Heart right ventricle (tissue), 16 donors: ENCODE measurements at places on chromosomes 12 and 14.

DNA sequence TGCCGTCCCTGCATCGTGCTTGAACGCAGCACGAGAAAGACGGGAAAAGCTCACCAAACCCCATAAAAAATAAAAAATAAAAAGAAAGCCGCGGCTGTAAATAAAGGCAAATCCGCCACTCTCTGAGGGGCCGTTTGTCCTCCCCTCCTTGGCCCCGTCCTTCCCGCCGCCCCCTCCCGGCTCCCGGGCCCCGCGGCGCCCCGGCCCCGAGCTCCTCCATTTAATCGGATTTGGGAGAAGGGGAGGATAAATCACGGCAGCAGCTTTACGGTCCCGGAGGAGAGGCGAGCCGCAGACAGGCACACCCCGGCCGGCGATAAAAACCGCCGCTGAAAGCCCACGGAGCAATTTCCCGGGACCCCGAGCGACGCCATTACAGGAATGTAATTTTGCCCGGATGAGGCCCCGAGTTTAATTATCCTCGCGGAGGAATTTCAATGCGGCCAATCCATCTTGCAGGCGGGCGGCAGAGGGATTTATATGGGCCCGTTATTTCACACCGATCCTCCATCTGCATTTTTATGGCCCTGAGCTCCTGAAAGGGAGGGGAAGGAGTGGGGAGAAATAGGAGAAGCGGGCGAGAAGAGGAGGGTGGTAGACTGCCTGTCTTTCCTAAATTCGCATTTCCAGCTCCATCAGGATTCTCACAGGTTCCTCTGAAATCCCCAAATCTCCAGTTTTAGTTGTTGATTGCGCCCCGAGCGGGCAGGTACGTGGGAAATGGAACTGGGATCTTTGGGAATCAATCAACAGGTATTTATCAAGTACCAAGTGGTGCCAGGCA lies 1.3 kb upstream of the ATP5MC2 start:
- peak; percentile 20 for DNase-seq

DNA sequence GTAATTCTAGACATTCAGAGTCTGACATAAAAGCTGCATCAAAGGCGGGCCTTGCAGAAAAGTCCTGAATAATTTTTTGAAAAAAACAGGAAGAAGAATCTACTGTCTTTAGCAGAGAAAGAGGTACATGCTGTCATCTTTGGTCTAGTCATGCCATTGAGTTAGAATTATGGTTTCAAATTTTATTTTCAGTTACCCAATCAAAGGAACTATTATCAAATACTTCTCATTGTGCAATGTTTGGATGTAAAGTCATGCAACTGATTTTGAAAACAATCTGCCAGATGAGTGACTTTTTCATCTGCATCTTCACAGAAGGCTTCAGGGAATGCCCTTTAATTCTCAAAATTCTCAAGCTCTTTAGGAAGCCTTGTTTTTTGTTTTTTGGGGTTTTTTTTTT lies 803.5 kb downstream of the FLRT2 start:
- DNase-seq = no peak

- no peak for DNase-seq
These were observed 1217.9 kb downstream of the VRK1 start for GRCh38 chr14:98014851-98015615.

- DNase-seq = no peak
These were observed 31.0 kb downstream of the HCFC2 start for GRCh38 chr12:104095289-104095688.

DNA sequence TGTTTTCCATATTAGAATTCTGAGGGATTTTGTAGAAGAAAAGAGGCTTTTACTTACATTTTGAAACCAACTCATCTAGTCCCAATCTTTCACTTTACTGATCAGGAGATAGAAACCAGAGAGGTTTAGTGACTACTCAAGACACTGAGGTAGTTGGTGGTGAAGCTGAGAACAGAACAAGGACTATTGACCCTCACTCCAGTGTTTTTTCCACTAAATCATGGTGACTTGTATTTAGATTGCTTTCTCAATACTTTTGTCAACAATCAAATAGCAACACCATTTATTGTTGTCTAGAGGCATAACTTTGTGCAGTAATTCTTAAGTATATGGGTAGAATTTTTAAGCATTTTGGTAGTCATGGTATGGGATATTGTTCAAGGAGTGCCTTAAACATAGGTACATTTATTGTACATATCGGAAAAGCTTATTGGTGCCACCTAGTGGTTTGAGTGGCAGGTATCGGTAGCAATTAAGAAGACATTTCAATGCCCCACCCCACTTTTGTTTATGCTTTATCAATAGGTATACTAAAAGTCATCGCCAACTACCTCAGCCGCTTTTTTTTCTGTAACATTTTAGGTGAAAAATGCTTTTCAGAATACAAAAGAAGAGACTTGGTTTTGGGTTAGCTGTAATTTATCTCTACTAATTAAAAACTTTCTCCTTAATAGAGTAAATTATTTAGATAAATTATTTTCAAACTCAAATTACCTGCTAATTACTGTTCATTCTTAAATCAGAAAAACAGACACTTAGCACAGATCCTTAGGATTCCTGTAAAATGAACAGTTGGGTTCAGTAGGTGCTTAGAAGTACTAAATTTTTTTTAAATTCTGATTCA lies 47.3 kb upstream of the PAWR start:
- peak; percentile 18 for DNase-seq

- DNase-seq = no peak
These were observed 3.9 kb downstream of the FLRT2 start for GRCh38 chr14:85533861-85534291.

- DNase-seq = no peak
These were observed 34.2 kb downstream of the BICD1 start for GRCh38 chr12:32140877-32141276.

DNA sequence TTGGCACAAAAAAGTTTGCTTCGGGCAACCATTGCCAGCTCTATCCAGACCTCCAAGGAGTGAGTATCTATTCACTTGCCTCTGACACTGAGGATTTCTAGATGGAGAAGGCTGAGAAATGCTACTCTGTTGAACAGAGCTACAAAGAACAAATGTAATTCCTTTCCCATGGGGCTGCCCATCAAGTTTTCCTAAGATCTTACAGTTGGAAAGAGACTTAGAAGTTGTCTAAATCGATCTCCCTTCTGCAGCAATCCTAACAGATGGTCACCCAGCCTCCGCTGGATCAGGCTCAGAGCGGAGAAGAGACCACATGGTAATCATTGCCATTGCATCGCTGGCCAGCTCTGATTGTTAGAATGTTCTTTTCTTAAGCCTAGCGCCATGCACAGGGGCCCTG lies 110.1 kb upstream of the BCL2L14 start:
- DNase-seq = no peak

- no peak for DNase-seq
These were observed 59.7 kb downstream of the FUT8 start for GRCh38 chr14:65472189-65472588.

- DNase-seq = no peak
These were observed 25.3 kb downstream of the WDR20 start for GRCh38 chr14:102164965-102165364.

DNA sequence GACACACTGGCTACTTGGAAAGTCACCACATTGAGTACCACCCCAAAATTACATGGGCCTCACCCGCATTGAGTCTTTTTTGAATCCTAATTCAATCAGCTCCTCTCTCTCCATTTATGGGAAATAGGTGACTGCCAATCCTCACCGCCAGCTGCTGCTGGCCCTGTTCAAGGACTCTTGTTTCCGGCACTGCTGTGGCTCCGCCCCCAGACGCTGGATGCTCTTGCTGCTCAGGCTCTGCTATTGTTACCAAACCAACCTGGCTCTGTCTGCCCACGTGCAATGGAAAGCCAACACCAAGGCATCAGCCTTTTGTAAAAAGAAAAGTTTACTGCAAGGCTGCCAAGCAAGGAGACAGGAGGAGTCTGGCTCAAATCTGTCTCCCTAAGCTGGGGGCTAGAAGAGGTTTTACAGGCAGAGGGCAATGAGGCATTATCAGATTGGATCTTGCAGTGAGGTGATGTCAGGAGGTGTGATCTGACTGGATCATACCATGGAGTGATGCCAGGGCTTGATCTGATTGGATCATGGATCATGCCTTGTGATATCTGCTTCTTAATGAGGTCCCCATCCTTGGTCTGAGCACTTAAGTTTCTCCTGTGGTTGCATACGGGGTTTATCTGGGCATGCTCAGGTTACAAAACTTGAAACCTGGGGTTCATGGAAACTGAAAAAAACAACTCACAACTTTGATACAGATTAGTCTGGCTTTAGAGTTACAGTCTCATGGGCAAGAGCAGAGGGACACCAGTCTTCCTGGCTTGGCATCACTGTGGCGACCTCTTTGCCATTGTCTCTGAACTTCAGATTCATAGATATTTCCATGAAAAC lies 117.1 kb upstream of the SLC35F4 start:
- DNase-seq = no peak

- DNase-seq = no peak
These were observed 50.6 kb downstream of the SCAF11 start for GRCh38 chr12:45939759-45940158.

DNA sequence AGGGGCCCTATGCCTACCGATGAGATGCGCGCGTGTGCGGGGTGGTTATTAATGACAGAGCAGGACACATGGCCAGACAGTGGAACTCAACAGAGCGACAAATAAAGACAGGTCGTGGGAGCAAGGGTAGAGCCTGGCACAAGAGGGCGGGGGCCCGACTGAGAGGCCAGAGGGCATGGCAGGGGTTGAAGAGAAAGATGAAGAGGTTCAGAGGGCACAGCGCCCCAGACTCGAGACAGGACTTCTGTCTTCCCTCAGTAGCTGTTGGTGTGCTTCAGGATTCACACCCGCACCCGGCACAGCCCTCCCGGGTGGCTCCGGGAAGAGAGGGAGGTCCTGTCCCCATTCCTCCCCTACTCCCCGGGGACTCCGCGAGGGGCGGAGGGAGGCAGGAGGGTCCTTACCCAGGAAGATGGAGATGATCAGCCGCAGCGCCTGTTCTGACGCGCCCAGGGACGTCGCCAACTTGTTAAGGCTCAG lies 366 bp downstream of the LPCAT3 start:
- no peak for DNase-seq

DNA sequence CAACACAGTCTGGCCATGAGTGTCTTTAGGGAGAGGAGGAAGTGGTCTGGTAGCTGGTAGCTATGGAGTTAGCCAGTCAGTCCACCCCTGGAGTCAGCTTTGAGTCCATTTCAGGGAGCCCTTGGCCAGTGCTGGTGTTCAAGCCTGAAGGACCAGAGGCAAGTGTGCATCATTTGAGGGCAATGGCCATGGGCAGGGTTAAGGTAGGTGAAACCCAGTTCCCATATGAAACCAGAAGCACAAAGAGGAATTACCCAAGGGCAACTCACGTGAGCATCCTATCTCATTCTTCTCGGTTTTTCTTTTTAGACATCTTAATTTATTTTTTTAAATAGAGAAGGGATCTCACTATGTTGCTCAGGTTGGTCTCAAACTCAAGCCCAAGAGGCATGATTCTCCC lies 61.3 kb upstream of the ACTN1 start:
- no peak for DNase-seq

DNA sequence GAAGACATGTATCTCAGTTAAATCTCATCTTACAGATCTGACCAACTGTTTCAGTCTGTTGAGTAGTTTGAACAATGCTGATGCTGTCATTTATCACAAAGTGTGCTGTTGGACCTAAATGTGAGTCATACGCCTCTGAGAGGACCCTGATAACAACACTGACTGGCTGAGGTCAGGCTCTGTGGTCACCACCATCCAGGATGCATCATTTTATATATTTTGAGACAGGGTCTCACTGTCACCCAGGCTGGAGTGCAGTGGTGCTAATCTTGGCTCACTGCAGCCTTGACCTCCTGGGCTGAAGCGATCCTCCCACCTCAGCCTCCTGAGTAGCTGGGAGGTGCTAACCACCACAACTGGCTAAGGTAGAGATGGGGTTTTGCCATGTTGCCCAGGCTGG lies 181.0 kb upstream of the RGS6 start:
- no peak for DNase-seq
